ENCODE measurements at places on chromosomes 5 and 9.

- DNase-seq: no peak
Observed at GRCh38 chr9:1456301-1457024, 406.3 kb downstream of the DMRT2 start.

GRCh38 chr5:173839117-173839713 lies 48.9 kb upstream of the CPEB4 start:
- DNase-seq: no peak

DNA sequence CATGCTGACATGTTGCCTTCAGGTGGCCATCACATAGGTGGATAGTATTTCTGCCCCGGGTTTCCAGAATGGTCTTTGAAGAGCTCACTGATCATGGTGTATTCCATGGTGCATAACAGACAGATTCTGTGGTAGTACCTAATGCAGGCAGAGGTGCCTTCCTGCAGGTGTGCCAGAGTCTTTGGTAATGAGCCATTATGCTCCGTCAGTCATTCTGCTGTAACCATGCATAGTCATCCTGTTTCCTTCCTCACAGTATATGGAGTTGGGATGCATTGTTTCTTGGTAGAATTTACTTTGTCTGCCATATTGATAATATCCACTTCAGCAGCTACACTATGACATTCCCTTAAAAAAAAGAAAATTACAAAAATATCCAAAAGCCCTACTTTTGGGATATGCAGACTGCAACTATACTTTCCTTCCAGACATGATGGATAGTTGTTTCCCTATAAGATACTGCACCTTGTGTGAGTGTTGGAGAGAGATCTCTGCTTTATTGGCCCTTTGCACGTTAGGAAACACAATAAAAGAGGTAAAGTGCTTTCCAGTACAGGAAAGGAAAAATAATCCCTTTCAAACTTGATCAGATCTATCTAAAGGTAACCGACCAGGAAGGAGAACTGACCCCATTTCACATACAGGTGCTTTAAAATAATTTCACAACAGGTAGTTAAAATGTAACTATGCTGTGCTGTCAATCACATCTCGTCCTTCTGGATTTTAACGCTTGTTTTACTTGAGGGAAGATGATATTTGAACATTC lies 537.5 kb upstream of the WWC1 start:
- DNase-seq: no peak

DNA sequence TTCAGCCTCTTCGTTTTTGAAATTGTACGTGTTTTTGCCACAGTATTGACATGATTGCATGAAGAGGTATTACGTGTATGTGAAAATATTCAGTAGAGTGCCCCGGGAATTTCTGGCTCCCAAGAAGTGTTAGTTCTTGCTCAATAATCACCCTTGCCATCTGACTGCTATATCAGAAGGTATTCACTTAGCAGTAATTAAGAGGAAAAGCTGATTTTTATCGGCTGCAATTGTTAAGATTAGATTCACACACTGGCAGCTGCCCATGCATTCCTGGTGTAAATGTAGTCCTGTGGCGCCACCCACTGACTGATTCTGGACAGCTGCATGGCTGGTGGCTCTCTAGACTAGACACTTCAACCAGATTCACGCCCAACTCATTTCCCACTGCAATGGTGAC lies 440.1 kb upstream of the ADAMTS16 start:
- peak; percentile 71 for DNase-seq

DNA sequence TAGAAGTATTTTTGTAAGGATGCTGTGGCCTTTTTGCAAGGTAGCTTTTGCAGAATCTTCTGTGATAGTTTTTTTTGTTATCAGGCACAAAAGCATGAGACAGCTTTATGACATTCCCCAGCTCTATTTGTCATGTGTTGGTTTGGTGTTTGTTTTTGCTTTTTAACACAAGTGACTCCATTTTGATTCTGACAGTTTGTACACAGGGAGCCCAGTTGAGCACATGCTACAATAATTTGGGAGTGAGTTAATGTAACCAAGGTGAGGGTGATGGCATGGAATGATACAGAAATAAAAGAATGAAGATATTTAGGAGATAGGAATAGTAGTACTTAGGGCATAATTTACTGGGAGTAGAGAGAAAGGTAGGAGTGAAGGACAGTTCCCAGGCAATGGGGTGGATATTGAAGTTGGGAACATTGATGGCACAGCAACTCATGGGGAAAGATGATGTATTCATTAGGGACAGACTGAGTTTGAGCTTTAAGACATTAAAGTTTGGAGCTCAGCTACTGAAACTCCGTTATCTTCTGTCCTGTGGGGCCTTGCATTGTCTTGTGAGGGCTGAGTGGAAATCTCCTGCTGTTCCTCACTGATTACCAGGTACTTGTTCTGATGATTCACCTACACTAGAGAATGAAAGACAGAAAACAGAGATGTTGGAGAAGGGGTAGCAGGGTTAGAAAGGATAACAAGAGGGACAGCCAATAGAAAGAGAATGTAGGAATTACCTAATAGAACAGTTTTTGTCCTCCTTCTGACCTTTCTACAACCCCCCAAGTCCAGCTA lies 88.3 kb upstream of the CCDC112 start:
- DNase-seq: no peak

DNA sequence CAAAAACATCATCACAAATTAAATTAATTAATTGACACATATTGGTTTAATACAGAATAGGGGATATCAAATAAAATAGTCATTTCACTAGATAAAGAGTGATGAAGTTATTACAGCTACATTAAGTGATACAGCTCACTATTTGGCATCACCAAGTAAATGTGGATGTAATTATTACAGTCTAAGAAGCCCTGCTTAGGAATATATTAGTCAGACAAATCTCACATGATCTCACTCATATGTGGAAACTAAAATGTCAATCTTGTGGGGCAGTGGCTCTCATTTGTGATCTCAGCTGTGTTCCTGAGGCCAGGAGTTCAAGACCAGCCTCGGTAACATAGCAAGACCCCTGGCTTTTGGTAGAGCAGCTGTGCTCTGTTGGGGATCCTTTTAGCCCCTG lies 233.4 kb upstream of the RGMB start:
- DNase-seq: no peak

GRCh38 chr5:39662945-39663344 lies 238.2 kb upstream of the DAB2 start:
- no peak for DNase-seq

- DNase-seq: peak; percentile 15
Observed at GRCh38 chr5:58294598-58295305, 165.1 kb downstream of the PLK2 start.
